Mesenchymal stem cell (in vitro differentiated cells and primary cell): ENCODE measurements at places on chromosomes 2 and 18.

- peak overlapping the region; percentile 82 for H3K27ac ChIP-seq
- DNase-seq = peak; percentile 6
- H3K4me1 ChIP-seq = no peaks in the 10 kb centered on the region
- no peaks in the 10 kb centered on the region for H3K36me3 ChIP-seq
- no peak overlapping the region for H3K4me3 ChIP-seq
Measured at GRCh38 chr2:220188031-220188430, 560.6 kb downstream of the SLC4A3 start.

DNA sequence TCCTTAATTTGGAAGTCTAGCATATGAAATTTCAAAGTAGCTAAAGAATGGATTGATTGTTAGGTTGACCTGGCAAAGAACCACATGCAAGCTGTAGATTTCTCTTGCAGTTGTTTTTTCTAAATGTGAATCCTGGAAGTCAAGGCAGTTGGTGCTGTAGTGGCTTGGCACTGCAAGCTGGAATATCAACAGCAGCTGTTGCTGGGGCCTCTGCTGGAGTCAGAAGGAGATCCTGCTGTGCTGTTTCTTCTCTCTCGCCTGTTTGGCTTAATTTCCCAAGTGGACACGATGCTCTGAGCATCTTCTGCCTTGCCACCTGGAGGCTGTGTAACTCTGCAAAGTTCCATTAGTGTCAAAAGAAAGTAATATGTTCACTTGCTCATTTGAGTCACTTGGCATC lies 12.6 kb downstream of the PIK3C3 start:
- H3K36me3 ChIP-seq = peaks cover 7% of the 10 kb centered on the region
- no peak overlapping the region for H3K27ac ChIP-seq
- H3K27me3 ChIP-seq = no peaks in the 10 kb centered on the region
- H3K4me3 ChIP-seq = no peak overlapping the region

DNA sequence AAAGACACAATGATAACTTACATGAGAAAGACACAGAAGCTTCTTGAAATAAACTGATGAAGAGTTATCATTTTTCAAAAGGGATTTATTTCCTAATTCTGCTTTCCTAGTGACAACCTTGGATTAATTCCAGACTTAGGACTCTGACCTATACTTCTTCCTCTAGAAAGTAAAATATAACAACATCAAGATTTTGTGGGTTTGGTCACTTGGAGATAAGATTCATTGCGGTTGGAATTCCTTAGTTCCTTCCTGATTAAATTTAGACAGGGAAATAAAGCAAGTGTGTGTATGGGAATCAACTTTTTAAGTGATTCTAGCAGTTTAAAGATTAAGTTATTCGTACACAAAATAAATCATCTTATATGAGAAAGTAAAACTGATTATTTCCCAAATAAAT lies 208.4 kb upstream of the CCDC150 start:
- peak; percentile 11 for DNase-seq
- no peaks in the 10 kb centered on the region for H3K36me3 ChIP-seq
- no peak overlapping the region for H3K27ac ChIP-seq
- H3K27me3 ChIP-seq = no peaks in the 10 kb centered on the region
- no peaks in the 10 kb centered on the region for H3K4me1 ChIP-seq

- H3K27ac ChIP-seq = no peak overlapping the region
- H3K27me3 ChIP-seq = no peaks in the 10 kb centered on the region
- peaks cover 2% of the 10 kb centered on the region for H3K4me1 ChIP-seq
- DNase-seq = no peak
Measured at GRCh38 chr2:174617120-174617519, 19.5 kb upstream of the WIPF1 start.

GRCh38 chr2:230658877-230659652 lies 53.6 kb upstream of the CAB39 start:
- no peaks in the 10 kb centered on the region for H3K36me3 ChIP-seq
- DNase-seq = no peak
- no peak overlapping the region for H3K27ac ChIP-seq
- peaks cover 5% of the 10 kb centered on the region for H3K4me1 ChIP-seq

DNA sequence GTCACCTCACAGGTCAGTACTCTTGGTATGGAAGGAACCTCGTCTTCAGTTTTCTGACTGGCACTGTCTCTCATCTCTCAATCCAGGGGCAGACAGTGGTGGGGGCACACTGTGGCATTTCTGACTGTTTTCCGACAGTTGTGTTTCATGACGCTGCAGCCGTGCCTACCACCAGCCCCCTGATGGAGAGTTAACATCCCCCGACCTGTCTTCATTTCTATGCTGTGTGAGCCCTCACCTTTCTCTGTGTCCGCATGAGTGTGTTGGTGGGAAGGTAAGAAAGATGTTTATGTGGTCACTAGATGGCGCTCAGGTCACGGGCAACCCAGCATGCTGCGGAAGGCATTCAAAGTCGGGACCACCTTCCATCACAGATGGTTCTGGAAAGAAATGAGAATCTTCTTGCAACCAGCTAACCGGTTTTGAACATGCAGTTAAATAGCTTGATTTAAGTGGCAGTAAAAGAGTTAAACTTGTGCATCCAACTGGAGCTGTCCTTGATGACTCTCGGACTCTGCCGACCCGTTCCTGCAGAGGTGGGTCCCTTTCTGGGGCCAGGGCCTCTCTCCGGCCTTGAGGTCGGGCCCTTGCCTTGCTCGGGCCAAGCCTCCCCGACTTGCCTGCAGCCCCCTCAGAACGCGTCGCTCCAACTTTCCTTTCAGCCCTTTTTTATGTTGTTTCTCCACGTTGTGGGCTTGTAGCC lies 92.4 kb downstream of the DYSF start:
- peaks cover 3% of the 10 kb centered on the region for H3K4me1 ChIP-seq
- H3K27ac ChIP-seq = no peak overlapping the region
- DNase-seq = peak; percentile 61

DNA sequence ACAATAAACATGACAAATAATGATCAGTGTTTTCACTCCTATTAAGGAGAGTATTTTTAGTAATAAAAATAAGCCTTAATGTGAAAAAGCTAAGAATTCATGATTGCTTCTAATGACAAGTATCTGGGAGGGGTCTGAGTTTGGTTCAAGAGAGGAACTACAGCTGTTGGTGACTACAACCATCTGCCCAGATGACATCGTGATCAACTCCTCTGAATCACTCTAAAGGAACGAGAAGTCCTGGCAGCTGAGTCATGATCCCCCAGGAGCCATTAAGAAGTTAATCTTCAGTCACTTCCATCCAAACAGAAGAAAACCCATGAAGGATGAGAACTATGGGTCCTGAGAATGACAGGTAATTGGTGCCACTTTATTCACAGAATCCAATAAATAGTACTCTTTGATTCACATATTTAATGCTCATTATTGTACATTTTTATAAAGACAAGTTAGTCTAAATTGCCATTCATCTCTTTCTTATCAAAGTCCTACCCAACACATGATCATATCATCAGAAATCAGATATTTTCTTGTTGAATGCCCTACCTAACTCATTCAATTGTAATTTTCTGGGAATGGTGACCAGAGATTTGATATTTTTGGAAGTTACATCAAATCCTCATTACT lies 6.8 kb downstream of the TFPI start:
- peaks cover 3% of the 10 kb centered on the region for H3K4me1 ChIP-seq
- peak; percentile 97 for DNase-seq
- no peak overlapping the region for H3K4me3 ChIP-seq
- H3K27ac ChIP-seq = peak overlapping the region; percentile 34
- H3K27me3 ChIP-seq = no peaks in the 10 kb centered on the region
- peaks cover 3% of the 10 kb centered on the region for H3K36me3 ChIP-seq

- H3K4me1 ChIP-seq = no peaks in the 10 kb centered on the region
- H3K27me3 ChIP-seq = no peaks in the 10 kb centered on the region
- peak; percentile 37 for DNase-seq
- H3K27ac ChIP-seq = no peak overlapping the region
- no peak overlapping the region for H3K4me3 ChIP-seq
Measured at GRCh38 chr2:181124497-181124896, 144.1 kb downstream of the UBE2E3 start.

DNA sequence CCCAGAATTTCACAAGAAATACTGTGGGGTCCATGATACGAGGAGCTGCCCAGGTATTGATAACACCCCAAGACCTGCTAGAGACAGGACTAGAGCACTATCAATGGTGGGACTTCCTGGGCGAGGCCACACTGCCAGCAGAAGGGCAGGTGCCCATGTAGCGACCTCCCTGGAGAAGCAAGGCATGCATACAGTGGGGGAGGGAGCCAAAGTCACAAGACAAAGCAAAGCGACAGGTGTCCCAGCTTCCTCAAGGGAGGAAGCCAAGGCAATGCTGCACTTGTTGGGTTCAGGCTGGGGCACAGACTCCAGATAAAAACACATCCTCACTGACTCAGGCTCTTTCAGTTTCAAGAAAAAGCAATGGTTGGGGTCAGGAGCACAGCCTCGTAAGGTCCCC lies 7.5 kb downstream of the CD207 start:
- no peak for DNase-seq
- no peak overlapping the region for H3K4me3 ChIP-seq
- H3K27ac ChIP-seq = no peak overlapping the region
- no peaks in the 10 kb centered on the region for H3K36me3 ChIP-seq

GRCh38 chr2:239678666-239679296 lies 278.0 kb upstream of the HDAC4 start:
- H3K4me3 ChIP-seq = no peak overlapping the region
- no peaks in the 10 kb centered on the region for H3K36me3 ChIP-seq
- no peak for DNase-seq
- no peaks in the 10 kb centered on the region for H3K4me1 ChIP-seq
- peaks cover 51% of the 10 kb centered on the region for H3K27me3 ChIP-seq

DNA sequence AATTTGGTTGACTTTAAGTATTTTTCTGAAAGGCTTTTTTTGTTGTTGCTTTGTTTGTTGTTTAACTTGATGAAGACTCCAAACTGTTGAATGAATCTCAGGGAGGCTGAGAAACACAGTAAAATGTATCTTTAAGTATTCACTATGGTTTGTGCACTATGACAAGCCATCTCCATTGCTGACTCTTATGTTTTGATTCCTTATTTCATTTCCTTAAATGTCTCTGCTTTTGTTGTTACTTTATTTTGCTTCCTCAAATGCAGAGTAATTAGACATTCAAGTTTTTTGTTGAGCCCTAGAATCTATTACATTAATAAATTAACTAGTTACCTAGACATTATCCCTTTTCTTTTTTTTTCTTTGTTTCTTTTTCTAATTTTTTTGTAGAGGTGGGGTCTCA lies 46.3 kb upstream of the SLC39A10 start:
- H3K27ac ChIP-seq = no peak overlapping the region
- peaks cover 6% of the 10 kb centered on the region for H3K4me1 ChIP-seq
- H3K27me3 ChIP-seq = no peaks in the 10 kb centered on the region
- H3K36me3 ChIP-seq = no peaks in the 10 kb centered on the region
- no peak for DNase-seq

DNA sequence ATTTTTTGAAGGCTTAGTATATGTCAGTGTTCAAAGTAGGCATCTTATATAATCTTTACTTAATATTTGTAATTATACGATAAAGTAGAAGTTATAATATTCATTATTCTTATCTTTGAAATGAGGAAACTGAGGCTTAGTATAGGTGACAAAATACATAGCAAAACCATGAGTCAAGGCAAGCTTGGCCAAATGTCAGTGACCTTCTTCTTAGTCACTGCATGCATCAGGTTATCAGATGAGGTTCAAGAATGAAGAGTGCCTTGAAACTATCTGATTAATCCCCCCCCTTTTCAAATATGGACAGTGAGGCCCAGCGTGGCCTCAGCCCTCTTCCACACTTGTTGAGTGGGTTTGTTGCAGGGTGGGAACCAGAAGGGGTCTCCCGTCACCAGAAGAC lies 59.3 kb downstream of the PMAIP1 start:
- no peaks in the 10 kb centered on the region for H3K27me3 ChIP-seq
- no peak overlapping the region for H3K27ac ChIP-seq
- no peak overlapping the region for H3K4me3 ChIP-seq
- no peak for DNase-seq
- no peaks in the 10 kb centered on the region for H3K4me1 ChIP-seq
- H3K36me3 ChIP-seq = no peaks in the 10 kb centered on the region

- H3K4me3 ChIP-seq = no peak overlapping the region
- H3K4me1 ChIP-seq = peaks cover 3% of the 10 kb centered on the region
- DNase-seq = no peak
- no peak overlapping the region for H3K27ac ChIP-seq
- no peaks in the 10 kb centered on the region for H3K36me3 ChIP-seq
- no peaks in the 10 kb centered on the region for H3K27me3 ChIP-seq
Measured at GRCh38 chr2:128783896-128784295, 465.2 kb upstream of the HS6ST1 start.

GRCh38 chr2:233059547-233059796 lies 670 bp upstream of the INPP5D start:
- H3K4me1 ChIP-seq = peaks cover 4% of the 10 kb centered on the region
- no peak overlapping the region for H3K4me3 ChIP-seq
- no peak overlapping the region for H3K27ac ChIP-seq
- DNase-seq = no peak

- DNase-seq = no peak
- peaks cover 11% of the 10 kb centered on the region for H3K4me1 ChIP-seq
- H3K27ac ChIP-seq = no peak overlapping the region
- H3K27me3 ChIP-seq = no peaks in the 10 kb centered on the region
Measured at GRCh38 chr2:43021791-43022509, 204.5 kb downstream of the ZFP36L2 start.

GRCh38 chr2:231399853-231400680 lies 4.6 kb downstream of the B3GNT7 start:
- peaks cover 25% of the 10 kb centered on the region for H3K4me1 ChIP-seq
- no peak overlapping the region for H3K4me3 ChIP-seq
- H3K27ac ChIP-seq = no peak overlapping the region

- DNase-seq = no peak
- no peak overlapping the region for H3K27ac ChIP-seq
- H3K36me3 ChIP-seq = no peaks in the 10 kb centered on the region
Measured at GRCh38 chr2:71804281-71804751, 343.3 kb downstream of the CYP26B1 start.

DNA sequence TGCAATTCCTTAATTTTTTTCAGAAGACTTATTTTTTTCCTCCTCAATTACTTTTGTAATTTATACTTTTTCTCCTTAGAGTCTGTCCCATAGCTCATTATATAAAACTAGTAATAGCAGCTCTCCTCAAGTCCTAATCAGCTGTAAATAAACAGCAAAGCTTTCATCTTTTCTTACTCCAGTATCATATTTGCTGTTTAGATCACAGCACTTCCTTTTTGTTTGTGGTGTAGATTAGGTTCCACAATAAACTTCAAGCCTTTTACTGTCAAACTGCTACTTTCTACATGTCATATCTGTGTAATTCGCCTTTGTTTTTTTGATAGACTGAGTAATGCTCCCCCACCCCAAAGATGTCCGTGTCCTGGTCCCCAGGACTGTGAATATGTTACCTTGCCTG lies 25.5 kb downstream of the GCG start:
- H3K27ac ChIP-seq = no peak overlapping the region
- H3K4me1 ChIP-seq = peaks cover 2% of the 10 kb centered on the region
- no peak overlapping the region for H3K4me3 ChIP-seq
- H3K27me3 ChIP-seq = no peaks in the 10 kb centered on the region

- H3K36me3 ChIP-seq = peaks cover 83% of the 10 kb centered on the region
- H3K4me3 ChIP-seq = no peak overlapping the region
- peaks cover 12% of the 10 kb centered on the region for H3K4me1 ChIP-seq
- DNase-seq = no peak
Measured at GRCh38 chr18:76955524-76956170, 133.3 kb downstream of the ZNF236 start.

- peak overlapping the region; percentile 85 for H3K4me3 ChIP-seq
- no peaks in the 10 kb centered on the region for H3K36me3 ChIP-seq
- peaks cover 8% of the 10 kb centered on the region for H3K4me1 ChIP-seq
- peaks cover 5% of the 10 kb centered on the region for H3K27me3 ChIP-seq
- peak overlapping the region; percentile 35 for H3K27ac ChIP-seq
- DNase-seq = peak; percentile 83
Measured at GRCh38 chr2:184597571-184597991, 748 bp upstream of the ZNF804A start.

- no peaks in the 10 kb centered on the region for H3K27me3 ChIP-seq
- H3K36me3 ChIP-seq = no peaks in the 10 kb centered on the region
- H3K4me1 ChIP-seq = peaks cover 2% of the 10 kb centered on the region
- no peak overlapping the region for H3K4me3 ChIP-seq
- H3K27ac ChIP-seq = peak overlapping the region; percentile 72
Measured at GRCh38 chr2:164028814-164029534, 293.2 kb upstream of the FIGN start.
